Activated T-cell treated with anti-CD3 and anti-CD28 coated beads, Interleukin-2, amount 50 U/mL, for 1 hour (primary cell): ENCODE measurements at places on chromosomes 4 and X.

GRCh38 chr4:986428-986878 lies 391 bp upstream of the IDUA start:
- no peak for DNase-seq

DNA sequence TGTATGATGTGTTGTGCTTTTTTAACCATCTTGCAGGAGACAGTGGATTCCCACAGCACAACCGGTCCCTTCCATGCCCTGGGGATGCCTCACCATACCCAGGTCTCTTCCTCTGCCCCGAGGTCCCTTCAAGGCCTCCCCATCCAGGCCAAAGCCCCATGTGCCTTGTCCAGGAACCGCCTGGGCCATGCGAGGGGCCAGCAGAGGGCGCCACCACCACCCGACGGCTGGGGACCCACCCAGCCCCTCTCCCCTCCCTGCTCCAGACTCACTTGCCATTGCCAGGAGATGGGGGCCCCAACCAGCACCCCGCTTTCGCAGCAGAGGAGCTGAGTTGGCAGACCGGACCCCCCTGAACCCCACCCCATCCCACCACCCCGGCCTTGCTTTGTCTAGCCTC lies 485.5 kb downstream of the TRAM1L1 start:
- DNase-seq: no peak

DNA sequence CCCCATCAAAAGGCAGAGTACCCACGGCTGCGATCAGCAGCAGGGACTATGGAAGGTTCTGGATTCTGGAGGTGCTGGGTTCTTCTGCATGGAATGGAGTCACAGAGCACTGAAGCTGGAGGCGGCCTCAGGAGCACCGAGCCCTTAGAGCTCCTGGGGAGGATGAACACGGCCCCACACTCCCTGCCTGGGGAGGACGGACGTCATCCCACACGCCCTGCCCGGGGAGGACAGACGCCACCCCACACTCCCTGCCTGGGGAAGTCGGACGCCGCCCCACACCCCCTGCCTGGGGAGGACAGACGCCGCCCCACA lies 9.9 kb downstream of the LRPAP1 start:
- DNase-seq: no peak

DNA sequence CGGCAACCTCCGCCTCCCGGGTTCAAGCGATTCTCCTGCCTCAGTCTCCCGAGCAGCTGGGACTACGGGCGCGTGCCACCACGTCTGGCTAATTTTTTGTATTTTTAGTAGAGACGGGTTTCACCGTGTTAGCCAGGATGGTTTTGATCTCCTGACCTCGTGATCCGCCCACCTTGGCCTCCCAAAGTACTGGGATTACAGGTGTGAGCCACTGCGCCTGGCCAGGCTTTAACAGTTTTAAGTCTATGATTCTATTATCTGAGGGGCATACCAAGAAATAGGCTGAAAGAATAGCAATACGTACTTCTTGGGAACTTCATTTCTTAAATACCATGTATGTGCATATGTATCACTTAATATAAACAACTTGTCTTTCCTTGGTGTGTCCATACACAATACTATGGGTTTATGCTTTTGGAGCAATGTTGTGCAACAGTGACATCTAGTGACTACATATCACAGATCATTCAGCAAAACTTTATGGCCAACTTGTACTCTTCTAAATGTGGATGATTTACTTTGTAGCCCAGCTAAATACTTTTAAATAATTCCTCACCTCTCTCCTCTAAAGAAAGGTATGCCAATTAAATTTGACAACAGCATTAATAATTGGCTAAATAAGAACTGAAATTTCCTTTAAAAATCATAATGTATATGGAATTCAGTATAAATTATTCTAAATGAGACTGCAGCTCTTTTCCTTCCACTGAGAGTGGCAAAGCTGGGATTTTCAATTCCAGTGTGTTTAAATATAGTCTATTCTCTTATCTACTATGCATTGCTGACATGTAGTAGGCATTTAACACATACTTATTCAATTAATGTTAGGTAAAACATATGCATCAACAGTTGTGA lies 10.4 kb downstream of the SLC9B1 start:
- DNase-seq: no peak

DNA sequence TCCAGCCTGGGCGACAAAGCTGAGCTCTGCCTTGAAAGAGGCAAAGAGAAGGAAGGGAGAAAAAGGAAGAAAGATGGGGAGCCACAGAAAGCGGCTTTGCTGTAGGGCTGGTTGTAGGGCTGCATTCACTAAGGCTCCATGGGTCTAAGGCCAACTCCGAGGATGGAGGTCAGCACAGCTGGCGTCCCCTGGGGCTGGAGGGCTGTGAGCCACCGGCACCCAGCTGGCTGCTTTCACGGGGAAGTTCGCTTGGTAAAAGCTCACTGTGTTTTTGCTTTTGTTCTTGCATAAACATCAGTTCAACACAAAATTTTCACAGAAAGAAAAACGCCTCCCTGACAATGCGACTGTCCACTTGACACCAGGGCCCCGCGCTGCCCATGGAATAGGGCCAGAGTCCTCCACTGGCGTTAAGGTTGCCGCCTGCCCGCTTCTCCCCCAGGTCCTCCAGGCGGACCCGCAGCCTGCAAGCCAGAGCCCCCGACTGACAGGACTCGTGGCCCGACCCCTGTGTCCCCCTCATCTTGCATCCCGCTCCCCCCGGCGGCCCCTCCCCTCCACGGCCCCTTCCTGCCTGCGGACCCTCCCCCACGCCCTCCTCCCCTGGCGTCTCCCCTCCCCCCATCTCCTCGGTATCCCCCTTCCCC lies 1.1 kb downstream of the RNF212 start:
- DNase-seq: no peak

- DNase-seq: no peak
These were observed 111.6 kb upstream of the PTPN13 start for GRCh38 chr4:86482306-86483172.

DNA sequence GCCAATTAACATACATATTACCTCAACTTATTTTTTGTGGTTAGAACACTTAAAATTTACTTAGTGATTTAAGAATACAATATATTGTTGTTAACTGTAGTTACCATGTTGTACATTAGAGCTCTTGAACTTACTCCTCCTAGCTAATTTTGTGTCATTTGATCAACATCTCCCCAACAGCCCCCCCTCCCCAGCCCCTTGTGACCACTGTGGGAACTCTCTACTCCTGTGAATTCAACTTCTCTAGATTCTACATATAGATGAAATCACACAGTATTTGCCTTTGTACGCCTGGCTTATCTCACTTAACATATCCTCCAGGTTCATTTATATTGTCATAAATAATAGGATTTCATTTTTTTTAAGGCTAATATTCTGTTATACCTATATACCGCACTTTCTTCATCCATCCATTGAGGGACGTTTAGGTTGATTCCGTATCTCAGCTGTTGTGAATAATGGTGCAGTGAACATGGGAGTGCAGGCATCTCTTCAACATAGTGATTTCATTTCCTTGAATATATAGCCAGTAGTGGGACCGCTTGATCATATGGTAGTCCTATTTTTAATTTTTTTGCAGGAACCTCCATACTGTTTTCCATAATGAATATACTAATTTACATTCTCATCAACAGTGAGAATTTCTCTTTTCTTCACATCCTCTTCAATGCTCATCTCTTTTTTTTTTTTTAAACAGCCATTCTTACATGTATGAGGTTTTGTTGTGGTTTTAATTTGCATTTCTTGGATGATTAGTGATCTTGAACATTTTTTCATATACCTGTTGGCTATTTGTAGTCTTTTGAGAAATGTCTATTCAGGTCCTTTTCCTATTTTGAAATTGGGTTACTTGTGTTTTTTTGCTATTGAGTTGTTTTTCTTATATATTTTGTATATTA lies 66.8 kb downstream of the RAPGEF2 start:
- no peak for DNase-seq

DNA sequence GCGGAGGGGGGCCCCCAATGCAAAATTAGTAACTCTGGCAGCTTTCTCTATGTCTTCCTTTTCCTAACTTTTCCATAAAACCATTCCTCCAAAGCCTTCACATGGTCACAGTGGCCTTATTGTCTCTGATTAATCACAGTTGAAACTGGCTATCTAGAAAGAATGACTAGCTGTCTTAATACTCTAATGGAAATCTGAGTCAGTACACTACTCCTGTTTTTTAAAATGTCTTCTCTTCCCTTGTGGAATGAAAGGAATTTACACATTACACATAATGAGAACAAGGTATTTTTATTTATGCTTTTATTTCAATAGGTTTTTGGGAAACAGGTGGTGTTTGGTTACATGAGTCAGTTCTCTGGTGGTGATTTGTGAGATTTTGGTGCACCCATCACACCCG lies 66.3 kb upstream of the PUDP start:
- no peak for DNase-seq

DNA sequence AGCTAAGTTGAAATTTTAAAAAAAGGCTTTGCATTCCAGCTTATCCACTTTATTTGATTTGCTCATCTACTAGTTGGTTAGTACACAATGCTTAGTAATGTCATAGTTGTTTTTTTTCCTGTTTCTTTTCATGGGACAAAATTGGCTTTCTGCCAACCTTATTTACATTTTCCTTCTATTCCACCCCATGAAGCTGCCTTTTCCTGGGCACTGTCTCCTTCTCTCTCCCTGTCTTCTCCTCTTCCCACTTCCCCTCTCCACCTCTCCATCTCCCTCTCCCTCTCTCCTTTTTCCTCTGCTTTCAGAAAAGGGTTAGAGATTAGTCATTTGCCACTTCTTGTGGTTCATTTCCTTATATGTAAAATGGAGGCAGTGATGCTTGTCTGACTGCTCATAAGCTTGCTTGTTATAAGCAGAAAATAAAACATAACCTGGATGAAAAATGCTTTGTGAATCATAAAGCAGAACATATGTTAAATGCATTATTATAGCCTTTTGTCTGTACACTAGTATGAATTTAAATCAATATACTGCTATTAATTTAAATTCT lies 181.9 kb downstream of the CEP135 start:
- no peak for DNase-seq

GRCh38 chr4:8846046-8846720 lies 25.5 kb downstream of the HMX1 start:
- peak; percentile 2 for DNase-seq

- peak; percentile 69 for DNase-seq
These were observed 11.3 kb downstream of the PNCK start for GRCh38 chrX:153662266-153662665.

- no peak for DNase-seq
These were observed 4.0 kb downstream of the DCLK2 start for GRCh38 chr4:150082241-150082640.

DNA sequence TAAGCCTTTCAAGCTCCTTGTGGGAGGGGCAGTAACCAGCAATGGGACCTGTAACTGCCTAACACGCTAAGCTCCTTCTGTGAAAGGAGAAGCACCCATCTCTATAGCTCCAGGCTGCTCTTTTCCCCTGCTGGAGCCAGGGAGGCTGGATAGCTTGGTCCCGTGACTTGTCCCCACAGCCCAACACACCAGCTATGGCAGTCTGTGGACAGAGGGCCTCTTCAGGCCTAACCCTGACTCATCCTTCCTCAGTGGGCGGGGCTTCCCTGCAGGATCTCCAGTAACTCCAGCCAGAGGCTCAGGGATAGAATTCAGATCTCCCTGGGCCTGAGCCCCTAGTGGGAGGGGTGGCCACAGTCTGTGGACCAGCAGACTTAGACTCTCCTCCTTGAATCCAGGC lies 1290.1 kb downstream of the PCDH7 start:
- DNase-seq: no peak

- no peak for DNase-seq
These were observed 165.7 kb upstream of the CASK start for GRCh38 chrX:42089031-42089430.
